Stimulated activated naive CD4-positive, alpha-beta T cell (primary cell): ENCODE measurements at places on chromosomes 16 and 17.

DNA sequence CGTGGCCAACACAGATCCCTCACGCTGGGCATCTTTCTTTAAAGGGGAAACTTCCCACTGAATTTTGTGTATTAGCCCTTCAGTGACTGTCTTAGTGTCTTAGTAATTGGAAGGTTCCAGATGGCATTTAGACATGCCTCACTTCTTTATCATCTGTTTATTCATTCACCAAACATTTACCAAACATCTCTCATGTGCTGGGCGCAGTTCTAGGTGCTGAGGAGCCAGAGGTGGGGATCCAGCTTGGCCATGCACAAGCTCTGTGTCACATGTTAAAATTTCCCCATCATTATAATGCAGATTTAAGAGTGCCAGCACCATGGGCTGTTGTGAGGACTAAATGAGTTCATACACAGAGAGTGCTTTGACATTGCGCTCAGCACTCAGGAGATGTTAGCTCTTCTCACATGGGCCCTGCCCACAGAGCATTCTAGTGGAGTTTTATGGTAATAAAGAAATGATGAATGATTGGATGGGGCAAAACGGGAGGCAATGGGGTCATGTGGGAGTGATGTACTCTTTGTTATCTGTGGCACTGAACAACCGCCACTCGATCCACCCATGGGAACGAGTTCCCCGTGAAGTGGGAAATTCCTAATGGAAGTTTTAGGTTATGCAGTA is 119.7 kb downstream of the SNX29 start:
- no peak for DNase-seq

- DNase-seq = no peak
These were observed 44.1 kb downstream of the ABCC1 start for GRCh38 chr16:15993541-15993940.

DNA sequence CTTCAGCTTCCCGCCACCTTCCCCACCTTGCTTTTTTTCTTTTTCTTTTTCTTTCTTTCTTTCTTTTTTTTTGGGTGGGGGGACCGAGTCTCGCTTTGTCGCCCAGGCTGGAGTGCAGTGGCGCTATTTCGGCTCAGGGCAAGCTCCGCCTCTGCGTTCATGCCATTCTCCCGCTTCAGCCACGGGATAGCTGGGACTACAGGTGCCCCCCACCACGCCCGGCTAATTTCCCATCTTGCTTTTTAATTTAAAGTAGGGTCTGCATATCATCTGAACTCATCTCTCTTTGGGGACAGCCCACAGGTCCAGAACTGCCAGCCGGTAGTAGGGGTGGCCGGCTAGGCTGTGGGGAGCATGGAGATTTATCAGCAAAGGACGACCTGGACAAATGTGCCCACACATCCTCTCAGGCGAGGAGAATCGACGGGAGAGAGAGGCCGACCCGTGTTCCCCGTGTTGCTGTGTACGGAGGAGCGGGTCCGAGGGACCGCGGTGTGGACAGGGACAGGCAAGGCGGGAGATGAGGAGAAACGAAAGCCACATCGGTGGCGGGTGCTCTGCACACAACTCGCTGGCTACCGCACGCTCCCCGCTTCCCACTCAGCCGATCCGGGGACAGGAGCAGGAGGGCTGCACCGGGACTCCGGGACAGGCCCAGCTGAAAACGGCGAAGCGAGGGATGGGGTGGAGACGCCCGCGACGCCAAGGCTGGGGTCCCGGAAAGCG is 2.4 kb downstream of the MT1M start:
- DNase-seq = no peak

- DNase-seq = no peak
These were observed 18.4 kb downstream of the PLCG2 start for GRCh38 chr16:81797443-81797842.

GRCh38 chr16:17654142-17654541 is 183.4 kb upstream of the XYLT1 start:
- DNase-seq = no peak

DNA sequence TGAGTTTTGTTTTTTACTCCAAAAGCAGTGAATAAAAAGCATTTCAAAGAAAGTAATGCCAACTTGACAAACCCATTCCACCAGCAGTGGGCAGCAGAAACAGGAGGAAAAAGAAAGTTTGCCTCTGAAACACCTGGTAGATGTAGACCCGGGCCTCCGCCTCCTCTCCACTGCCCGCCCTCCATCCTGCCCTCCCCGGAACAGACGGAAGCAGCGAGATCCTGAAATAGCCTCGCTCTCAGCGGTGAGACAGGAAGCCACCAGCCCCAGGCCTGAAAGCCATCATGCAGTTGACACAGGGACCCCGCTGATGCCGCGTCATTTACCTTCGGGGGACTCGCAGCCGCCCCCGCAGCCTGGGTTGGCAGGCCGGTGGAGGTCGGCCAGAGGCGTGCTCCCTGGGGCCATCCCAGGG is 67.8 kb downstream of the C16orf78 start:
- peak; percentile 63 for DNase-seq

- DNase-seq = no peak
These were observed 133.8 kb upstream of the FAM20A start for GRCh38 chr17:68734931-68735330.

DNA sequence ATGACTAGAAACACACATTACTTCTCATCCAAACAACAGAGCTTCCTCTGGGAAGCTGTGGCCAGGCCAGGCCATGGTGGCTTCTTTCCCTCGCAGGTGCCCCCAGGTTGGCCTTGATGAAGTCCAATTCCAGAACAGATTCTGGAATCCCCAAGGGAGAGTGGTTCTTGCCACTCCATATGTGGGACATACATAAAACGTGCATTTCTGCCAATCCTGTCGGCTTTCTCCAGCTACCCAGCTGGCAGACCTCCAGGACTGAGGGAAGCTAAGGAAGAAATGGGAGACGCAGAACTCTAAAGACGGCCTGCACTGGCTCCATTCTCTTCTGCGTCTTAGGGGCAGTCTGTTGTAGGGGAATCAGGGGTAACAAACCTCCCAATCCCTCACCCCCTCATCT is 219.2 kb upstream of the CDH5 start:
- DNase-seq = no peak

GRCh38 chr17:31859487-31860008 is 504 bp upstream of the COPRS start:
- DNase-seq = no peak

GRCh38 chr17:45060382-45060796 is 728 bp upstream of the NMT1 start:
- DNase-seq = no peak

DNA sequence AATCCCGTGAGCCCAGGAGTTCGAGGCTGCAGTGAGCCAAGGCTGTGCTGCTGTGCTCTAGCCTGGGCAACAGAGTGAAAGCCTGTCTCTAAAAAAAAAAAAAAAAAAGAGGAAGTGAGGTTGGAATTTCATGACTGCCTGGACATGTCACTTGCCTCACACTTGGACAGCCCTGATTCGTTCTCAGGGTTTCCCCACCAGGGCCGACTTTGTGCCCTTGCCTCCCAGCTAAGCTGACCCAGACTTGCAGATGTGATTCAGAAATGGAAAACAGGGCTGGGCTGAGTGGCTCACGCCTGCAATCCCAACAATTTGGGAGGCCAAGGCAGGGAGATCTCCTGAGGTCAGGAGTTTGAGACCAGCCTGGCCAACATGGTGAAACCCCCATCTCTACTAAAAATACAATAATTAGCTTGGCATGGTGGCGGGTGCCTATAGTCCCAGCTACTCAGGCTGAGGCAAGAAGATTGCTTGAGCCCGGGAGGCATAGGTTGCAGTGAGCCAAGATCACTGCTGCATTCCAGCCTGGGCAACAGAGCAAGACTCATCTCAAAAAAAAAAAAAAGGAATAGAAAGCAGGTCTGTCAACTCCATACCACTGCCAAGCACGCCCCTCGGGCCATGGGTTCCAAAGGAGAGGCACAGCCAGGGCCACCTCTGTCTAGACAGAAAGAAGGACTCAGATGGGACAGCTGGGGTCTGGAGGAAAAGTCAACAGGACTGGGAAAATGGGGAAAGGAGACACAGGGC is 46.9 kb downstream of the SOCS1 start:
- DNase-seq = no peak

- DNase-seq = no peak
These were observed 3.2 kb downstream of the NDE1 start for GRCh38 chr16:15653227-15653626.

DNA sequence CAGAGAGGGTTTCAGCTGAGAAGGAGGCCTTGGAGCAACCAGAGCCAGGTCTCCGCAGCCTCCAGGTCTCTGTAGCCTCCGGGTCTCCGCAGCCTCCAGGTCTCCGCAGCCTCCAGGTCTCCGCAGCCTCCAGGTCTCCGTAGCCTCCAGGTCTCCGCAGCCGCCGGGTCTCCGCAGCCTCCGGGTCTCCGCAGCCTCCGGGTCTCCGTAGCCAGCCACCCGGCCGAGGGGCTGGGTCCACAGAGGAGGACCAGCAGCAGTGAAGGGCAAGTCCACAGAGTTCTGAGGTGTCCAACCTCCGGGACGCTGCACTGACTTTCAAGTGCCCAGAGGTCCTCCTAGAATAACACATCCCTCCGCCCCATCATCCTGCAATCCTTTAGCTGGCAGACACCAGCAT is 221.0 kb downstream of the RBFOX3 start:
- DNase-seq = no peak

DNA sequence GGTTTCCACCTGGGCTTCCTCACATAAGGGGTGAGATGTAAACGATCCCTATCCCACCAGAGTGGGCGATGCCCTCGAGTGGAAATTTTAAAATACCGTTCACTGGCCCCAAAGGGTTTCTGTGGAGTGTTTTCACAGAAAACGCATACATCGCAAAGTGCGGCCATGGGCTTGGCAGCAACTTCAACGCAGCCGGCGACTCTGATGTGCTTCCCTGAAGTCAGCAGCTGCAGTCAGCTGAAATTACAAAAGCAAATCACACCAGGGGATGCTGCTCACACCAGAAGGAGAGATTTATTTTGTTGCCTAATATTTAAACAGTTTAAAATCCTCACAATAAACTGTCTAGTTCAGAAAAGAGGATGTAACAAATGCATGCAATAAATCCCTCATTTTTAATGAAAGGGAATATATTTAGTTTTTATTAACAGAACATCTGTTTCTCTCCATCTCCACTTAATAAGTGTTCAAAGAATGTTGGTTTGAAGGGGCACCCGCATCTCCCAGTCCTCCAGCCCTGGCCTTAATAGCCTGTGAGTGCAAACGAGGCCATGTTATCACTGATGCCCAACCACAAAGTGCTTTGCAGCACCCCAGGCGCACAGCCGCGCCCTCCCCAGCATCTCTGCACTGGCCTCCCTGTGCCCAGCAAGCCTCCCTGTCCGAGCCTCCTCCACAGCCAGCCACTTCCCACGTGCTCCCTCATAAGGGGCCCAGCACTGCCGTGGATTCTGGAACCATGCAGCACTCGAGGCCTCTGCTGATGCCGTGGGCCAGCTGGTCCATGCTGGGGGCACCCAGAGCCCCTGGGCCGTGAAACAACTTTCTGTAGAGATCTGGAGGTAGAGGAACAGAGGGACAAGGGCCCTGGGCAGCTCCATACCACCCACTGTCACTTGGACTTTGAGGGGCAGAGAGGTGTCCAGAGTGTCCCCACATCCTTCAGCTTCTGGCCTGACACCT is 17.3 kb upstream of the XYLT2 start:
- no peak for DNase-seq

- DNase-seq = peak; percentile 30
These were observed 732 bp downstream of the TNRC6A start for GRCh38 chr16:24729951-24730815.

DNA sequence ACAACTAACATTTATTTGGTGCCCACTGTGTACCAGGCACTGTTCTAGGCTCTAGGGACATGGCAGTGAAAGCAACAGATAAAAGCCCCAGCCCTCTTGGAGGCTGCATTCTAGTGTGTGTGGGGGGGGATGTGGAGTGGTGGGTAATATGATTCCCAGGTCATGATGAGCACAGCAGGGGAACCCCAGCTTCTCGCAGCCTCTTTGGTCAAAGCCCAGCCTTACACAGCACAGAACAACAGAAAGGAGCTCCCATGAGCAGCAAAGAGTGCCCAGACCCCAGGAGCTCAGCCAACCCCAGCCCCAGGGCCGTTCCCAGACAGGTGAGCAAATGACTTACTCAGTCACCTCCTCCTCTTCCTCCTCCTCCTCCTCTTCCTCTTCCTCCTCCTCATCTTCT is 21.9 kb downstream of the CNGB1 start:
- DNase-seq = no peak
